ENCODE measurements at places on chromosomes 16 and 17.
A peak's percentile ranks its signal among the peaks of the same experiment; 100 is the strongest.

DNA sequence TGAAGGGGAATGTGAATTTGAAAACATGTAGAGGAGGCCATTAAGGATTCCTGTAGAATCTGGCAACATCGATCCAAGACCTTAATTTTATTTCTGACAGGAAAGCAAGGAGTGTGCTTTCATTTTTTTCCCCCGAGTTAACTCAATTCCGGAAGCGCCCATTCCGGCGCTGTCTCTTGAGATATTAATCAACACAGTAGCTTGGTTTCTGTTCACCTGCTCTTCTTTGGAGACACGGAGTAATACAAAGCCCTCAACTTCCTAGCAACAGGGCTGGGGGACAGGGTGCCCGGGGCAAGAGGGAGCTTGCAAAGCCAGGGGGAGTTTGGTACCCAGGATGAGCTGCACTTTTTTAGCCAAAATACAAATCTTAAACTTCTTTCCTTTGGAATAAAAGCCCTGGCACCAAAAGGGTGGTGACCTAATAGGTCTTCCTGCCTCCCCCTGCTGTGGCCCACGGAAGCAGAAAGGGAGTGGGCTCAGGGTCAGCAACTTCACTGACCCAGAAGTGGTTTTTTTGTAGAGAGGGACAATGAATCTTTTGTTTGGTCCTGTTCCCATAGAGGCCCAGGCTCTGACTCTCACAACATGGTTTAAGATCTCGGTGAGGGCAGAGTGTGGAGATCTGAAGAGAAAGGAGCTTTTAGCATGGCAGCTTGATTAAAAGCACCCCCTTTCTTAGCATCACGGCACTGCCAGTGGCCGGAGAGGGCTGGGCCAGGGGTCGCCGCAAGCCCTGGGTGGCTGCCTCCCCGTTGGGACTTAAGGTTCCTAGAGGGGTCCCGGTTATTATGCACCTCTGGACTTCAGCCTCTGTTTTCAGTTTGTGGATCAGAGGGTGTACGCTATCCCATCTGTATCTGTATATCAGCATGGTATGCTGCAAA is 207.3 kb downstream of the CCDC182 start:
- DNase-seq = no peak

GRCh38 chr16:13957197-13958078 is 37.5 kb downstream of the ERCC4 start:
- peak; percentile 99 for DNase-seq

- peak; percentile 53 for DNase-seq
Measured at GRCh38 chr17:32783602-32784001, 93.3 kb downstream of the MYO1D start.

DNA sequence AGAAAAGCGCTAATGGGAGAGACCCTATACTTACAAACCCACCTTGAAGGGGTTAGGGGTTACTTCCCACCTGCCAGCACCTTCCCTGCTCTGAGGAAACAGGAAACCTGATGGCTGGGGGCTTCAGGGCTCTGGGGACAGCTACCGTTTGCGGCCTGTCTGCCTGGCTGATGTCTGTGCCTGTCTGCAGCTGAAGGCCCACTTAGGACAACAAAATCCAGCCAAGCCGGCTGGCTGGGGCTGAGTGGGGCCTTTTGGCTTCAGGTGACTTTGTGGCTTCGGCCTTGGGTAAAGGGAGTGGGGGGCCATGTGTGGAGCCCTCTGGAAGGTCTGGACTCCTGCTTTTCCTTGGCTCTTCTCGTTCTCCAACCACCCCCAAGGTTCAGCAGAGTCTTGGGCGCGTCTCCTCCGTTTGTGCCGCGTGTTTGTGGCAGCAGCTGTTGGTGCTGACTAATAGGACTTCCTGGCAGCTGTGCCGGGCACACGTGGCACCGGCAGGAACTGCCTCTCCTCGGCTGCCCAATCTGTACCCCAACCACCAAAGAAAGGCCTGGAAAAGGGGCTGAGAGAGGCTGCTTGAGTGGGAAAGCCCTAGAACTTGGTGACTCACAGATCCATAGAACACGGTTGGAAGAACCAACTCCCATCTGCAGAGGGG is 186.7 kb downstream of the MSI2 start:
- DNase-seq = peak; percentile 82

DNA sequence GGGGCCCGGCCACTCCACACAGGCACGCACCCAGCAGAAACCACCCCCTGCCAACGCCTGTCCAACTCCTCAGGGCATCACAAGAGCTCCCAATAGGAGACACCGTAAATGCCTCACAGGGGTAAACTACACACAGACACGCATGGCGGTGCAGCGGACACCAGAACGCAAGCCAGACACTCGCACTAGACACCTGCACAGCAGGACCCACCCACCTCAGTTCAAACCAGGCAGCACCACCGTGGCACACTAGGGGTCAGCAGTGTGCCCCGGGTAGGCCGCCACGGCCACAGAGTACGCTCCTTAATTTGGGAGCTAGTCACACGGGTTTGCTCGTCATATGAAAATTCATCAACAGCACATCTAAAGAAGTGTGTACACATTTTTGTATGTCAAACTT is 3.4 kb downstream of the SLC38A10 start:
- peak; percentile 27 for DNase-seq

GRCh38 chr17:7384489-7385081 is 3.7 kb downstream of the TNK1 start:
- DNase-seq = no peak

DNA sequence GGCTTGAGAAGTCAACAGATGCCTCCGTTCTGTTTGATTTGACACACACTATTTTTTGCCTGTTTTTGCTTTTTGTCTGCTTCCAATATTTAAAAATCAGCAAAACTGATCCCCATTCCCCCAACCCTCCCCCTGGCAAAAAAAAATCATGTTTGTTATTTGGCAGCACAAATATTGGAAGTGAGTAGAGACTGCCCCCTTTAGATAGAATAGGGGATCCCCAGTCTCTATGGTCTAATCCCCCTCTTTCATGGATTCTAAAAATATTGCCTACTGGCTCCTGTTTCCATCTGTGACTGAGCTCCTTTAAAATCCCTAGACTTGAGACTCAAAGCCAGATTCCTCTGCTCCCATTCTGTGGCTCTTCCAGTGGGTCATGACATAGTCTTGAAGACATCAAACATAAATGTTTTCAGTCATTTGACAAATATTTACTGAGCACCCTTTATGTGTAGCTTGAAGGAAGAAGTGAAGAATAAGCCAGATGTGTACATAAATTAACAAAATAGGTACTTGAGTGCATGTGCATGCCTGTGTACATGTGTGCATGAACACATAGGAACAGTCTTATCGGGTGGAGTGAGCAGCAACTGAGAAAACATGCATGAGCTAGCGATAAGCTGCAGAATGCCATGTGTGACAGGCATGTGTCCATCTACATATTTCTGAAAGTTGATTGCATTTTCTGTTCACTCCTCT is 101.2 kb downstream of the SALL1 start:
- no peak for DNase-seq

DNA sequence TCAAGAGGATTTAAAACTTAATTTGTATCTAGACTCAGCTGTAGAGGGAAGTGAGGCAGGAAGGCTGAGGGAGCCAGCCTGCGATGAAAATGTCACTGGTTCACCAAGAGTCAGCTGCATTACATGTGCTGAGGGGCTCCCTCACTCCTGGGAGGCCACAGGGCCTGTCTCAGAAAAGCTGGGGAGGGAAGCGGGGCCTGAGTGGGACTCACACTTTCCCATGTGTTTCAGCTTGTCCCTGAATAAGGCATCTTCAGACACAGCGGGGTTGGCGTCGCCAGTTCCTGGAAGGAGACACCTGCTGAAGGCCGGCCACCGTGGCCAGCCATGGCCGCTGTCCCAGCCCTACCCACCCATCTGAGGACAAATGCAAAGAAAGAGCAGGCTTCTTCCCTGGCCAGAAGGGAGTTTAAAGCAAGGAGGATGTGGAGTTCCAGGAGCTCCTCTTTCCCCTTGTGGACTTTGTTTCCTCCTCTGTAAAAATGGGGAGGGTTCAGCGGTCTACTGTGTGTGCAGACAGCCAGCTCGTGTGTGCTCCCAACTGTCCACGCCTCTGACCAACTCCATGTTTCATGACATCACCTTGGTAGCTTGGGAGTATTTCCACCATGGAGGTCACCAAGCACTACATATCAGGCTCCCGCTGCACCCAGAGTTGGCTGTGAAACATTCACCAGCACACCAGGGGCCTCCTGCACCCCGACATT is 19.2 kb upstream of the MRPS23 start:
- DNase-seq = no peak

DNA sequence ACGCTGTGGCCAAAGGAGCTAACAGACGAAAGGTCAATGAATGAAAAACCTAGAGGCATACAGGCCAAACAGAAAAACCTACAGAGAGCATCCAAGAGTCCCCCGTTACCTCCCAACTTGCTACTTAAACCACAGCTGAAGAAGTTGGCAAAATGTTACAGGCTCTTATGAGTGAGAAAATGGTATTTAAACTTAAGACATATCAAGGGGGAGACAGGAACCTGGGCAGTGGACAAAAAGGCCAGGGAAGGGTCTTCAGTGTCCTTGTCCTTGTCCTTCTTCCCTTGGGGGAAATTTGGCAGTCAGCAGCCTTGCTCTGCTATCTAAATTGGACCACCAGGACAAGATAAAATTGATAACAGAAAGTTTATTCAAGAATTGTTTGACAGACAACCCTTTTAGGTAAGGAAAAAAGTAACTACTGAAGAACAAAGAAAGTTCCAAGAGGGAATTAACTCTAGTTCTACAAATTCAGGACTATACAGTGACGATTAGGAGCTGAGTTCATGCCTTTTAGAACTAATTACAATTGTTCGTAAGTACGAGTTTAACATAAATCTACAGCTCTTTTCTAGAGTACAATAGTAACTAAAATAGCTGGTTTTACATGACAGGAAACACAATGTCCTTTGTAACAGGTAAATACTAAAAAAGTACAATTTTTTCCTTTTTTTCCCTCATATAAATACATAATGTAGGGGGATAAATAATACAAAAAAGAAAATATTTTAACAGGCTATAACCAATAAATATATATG is 3.8 kb upstream of the HOXB2 start:
- no peak for DNase-seq

GRCh38 chr16:46828943-46829342 is 2.0 kb downstream of the C16orf87 start:
- DNase-seq = no peak

GRCh38 chr16:68698091-68698490 is 39.0 kb upstream of the CDH1 start:
- DNase-seq = no peak

DNA sequence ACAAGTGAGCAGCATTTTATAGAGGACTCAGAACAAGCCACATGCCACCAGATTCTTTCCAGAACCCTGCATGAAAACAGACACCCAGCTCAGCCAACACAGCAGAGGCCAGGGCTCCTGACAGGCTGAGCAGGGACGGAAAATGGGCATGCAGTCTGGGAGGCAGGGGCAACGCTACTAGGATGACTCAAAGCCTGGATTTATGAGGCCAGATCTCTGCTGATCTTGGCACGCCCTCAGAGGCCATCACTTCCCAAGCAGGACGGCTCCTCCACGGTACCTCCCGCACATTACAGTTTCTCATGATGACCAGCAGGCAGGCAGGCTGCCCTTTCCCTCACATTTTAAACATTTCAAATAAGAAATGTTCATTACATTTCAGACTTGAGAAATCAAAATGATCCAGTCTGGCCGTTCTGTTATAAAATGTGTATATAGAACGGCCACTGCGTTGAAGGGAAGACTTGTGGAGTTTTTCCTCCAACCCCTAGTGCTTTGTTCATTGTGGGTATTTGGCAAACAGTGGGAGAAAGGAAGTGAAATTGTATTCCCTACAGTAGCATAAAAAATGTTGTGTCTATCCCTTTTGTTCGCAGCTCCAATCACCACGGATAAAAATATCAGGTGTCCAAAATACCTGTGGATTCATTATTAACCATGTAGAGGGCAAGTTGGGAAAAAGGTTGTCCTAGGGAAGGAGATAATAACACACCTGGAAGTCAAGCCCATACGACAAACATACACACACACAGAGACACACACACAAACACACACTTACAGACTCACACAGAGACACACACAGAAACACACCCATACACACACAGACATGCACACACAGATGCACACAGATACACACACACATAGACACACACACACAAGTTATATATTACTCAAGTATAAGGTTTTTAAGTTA is 64.8 kb upstream of the ADAMTS18 start:
- peak; percentile 71 for DNase-seq

- DNase-seq = peak; percentile 76
Measured at GRCh38 chr17:40345161-40345993, 19.2 kb downstream of the GJD3 start.

GRCh38 chr16:66948134-66948836 is 12.8 kb upstream of the CES3 start:
- DNase-seq = no peak

GRCh38 chr16:31397096-31397660 is 4.0 kb downstream of the ITGAD start:
- DNase-seq = no peak

DNA sequence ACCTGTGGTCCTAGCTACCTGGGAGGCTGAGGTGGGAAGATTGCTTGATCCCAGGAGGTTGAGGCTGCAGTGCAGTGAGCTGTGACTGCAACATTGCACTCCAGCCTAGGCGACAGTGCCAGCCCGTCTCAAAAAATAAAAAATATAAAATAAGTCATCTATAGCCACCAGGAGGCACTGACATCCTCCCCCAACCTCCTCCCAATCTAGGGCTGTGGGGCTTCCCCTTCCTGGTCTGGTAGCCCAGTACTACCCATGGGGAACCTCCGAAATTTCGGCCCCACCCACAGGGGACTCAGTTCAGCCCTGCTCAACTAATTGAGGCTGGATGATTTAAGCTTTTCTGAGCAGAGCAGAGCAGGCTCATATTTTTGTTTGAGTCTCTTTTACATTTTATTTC is 3.2 kb downstream of the ZSCAN10 start:
- DNase-seq = no peak

- DNase-seq = peak; percentile 83
Measured at GRCh38 chr17:29568331-29569244, at the start of gene TP53I13. Gene TP53I13, plus strand, starts transcription at chr17:29568701. Its CDS starts 58 bp downstream, at chr17:29568759.

- peak; percentile 57 for DNase-seq
Measured at GRCh38 chr17:48546924-48547807, 2.3 kb upstream of the HOXB2 start.

GRCh38 chr17:40485851-40486521 is 15.4 kb downstream of the TNS4 start:
- DNase-seq = peak; percentile 99

DNA sequence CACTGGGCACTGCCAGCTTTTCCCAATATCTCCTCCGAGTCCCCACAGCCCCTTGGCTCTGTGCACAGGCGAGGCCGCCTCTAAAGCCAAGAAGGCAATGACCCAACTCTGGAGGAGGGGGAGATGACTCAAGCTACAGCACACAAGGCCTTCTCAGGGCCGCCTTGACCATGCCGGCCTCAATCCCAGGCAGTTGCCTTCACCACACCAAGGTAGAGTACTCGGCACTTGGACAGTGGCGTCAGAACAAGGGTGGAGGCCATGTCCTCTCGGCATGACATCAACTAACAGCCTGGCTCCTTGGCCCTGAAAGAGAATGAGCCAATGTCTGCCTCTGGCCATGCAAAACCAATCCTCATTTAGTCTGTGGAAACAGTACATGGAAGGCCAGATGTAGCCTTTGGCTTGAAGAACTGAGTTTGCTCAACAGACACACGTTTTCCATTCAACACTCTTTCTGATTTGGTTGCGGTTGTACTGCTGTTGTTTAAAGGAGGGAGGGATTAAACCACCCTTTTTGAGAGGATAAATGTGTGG is 139.6 kb downstream of the XYLT1 start:
- DNase-seq = no peak

All from fibroblast of lung (primary cell).